ENCODE measurements at places on chromosomes 6 and 20.

DNA sequence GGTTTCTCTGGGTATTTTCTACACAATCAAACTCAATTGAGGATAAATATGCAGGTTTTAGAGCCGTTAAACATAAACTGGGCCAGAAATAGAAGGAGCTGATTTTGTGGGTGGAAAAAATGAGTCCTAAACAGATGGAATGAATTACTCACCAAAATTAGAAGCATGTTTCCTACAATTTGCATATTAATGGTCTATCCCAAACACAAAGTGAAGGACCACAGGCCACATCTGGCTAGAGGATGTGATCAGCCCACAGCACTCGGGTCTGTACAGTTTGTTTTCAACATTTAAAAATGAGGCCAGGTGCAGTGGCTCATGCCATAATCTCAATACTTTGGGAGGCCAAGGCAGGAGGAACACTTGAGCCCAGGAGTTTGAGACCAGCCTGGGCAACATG lies 296.3 kb downstream of the PREX1 start:
- no peak for DNase-seq

GRCh38 chr6:3608159-3608558 lies 143.4 kb downstream of the PXDC1 start:
- DNase-seq, result no peak

DNA sequence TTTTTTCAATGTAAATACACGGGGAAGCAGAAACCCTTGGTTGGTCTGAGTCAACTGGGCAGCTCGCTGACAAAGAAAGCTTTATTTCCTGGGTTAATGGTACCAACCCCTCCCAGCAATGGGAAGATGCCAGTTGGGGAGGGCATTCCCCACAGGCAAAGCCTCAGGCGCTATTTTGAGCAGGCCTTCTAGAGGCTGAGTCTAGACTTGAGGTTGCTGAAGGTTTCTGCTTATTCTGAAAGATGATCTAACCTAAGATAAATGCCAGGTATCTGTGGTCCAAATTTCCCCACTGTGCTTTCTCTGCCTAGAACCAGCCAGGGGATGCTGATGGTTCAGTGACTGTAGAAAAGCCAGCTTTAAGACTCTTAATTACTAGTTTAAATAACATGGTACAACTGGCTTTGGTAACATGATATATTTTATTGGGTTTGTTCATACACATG lies 172.5 kb upstream of the JARID2 start:
- DNase-seq, result no peak

DNA sequence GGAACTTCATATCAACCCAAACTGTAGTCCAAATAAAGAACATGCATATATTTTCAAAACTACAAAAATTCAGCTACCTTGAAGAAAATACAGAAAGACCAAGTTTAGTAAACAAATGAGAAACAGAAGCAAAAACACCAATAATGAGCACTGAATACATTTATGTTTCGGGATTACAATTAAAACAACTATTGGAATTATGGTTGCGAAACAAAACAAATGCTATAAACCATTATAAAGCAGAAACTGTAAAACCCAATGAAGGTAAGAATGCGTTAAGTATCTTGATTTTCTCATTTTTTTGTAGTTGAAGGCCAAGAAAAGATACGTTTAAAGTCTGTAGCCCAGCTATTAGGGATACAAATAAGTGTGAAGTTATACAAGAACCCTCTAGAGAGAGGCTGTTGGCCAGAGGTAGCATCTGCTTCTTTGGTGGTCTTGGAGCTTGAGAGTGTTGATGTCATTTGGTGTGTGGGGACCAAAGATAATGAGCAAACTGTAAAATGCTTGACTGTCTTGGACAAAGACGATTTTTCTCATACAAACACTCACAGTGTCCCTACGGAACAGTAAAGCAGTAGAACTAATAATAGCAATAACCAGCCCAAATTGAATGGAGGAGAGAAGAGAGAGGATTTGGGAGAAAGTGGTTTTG lies 111.5 kb downstream of the PRND start:
- DNase-seq, result no peak

- DNase-seq, result peak; percentile 70
These were observed 258 bp downstream of the PHF10 start for GRCh38 chr6:169723991-169724493.

- DNase-seq, result no peak
These were observed 271.2 kb upstream of the TAB2 start for GRCh38 chr6:149046164-149046821.

GRCh38 chr6:10146715-10147451 lies 268.0 kb downstream of the TFAP2A start:
- peak; percentile 44 for DNase-seq

GRCh38 chr6:150029749-150030148 lies 4.4 kb upstream of the RAET1L start:
- DNase-seq, result no peak

GRCh38 chr6:14674867-14675648 lies 557.5 kb downstream of the CD83 start:
- no peak for DNase-seq

DNA sequence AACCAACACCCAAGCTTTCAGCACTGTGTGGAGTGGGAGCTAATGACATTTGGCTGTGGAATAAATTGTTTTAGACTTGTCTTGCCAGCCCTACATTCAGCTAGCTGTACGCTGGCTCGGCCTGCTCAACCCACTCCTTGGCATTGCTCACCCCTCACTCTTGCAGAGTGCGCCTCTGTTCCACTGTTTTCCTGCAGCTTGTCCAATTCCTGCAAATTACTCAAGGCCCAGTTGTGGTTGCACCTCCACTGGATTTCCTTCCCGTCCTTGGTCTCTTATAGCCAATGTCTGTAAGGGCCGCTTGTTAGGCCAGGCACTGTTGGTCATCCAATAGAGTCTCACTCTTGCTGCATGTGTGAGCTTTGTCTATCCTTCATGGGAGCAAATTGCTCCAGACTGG lies 289.2 kb upstream of the RNF24 start:
- no peak for DNase-seq

- DNase-seq, result peak; percentile 50
These were observed 601.2 kb downstream of the CDH26 start for GRCh38 chr20:60559462-60559861.

DNA sequence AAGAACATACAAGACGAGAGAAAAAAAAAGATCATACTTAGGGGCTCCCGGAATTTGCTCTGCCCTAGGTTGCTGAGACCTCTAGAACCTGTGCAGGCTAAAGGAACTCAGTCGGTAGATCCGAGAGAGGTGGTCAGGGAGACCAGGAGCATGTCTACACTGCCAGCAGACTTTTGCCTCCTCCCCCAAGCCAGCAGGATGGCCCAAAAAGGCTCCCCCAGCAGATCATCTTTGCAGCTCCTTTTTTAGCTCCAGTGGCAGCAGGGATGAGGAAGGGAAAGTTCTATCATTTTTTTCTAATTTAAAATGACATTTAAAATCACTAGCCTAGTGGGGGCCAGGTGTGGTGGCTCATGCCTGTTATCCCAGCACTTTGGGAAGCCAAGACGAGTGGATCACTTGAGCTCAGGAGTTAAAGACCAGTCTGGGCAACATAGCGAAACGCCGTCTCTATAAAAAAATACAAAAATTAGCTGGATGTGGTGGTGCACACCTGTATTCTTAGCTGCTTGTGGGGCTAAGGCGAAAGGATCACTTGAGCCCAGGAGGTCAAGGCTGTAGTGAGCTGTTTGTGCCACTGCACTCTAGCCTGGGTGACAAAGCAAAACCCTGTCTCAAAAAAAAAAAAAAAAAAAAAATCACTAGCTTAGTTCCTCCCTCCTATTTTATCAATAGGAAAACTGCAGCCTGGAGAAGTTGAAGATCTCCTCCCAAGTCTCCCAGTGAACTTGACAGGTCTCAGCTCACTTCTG lies 69.3 kb upstream of the MYL9 start:
- DNase-seq, result peak; percentile 64

- peak; percentile 63 for DNase-seq
These were observed at the start of gene PRICKLE4 for GRCh38 chr6:41780551-41781365. Gene PRICKLE4, plus strand, starts transcription at chr6:41780782. Its CDS starts 2,692 bp downstream, at chr6:41783474.

GRCh38 chr6:111260570-111261298 lies 173.4 kb downstream of the SLC16A10 start:
- DNase-seq, result peak; percentile 2

DNA sequence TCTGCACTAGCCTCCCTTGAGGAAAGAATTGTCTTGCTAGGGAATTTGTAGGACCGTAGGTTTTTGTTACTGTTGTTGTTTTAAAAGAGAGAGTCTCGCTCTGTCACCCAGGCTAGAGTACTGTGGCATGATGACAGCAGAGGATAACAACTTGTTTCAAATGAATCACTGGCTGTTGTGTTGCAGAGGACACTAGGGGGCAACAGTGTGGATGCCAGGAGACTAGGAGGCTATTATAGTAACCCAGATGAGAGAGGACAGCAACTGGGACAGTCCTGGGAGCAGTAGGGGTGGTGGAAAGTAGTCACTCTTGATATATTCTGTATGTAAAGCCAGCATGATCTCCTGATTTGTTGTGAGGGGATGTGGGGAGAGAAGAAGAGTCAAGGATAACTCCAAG lies 41.8 kb upstream of the LAMA4 start:
- peak; percentile 65 for DNase-seq

DNA sequence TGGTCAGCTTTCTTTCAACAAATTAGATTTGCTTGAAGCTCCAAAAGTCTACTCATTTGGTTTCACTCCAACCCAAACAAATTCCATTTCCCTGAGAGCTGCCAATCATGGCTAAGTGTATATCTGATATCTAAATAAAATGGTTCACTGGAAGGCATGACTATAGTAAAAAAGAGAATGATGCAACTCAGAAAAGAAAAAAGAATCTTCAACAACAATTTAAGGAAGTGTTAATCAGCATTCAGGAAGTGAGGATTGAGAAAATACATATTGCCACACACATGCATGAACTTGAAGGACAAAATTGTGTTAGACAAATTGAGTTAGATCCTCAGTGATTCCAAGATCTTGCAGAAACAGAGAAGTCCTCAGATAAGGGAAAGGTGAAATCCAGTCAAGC lies 972.9 kb upstream of the FLRT3 start:
- no peak for DNase-seq

All from DMS53 (cell line).